Left cardiac atrium (tissue), 4 donors: ENCODE measurements at places on chromosomes 6 and 20. TPM values are rescaled to one million over a fixed set of nuclear protein-coding genes. Genes with fewer than 3 reads are reported as not detected.

DNA sequence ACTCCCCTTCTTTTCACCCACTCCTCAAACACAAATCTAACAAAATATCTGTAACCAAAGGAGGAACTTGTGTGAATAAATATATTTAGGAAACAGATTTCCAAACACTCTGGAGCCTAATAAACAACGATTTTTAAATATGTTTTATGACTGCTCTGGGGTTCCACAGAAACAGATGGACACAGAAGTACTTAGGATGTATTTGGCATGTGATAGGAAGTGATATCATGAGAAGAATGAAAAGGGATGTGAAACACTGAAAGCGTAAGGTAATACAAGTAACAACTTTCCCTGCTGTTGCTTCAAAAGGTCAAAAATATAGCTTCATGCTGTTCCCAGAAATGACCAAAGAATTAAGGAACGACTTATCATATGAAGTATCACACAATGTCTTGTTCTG is 26.1 kb upstream of the ENPP1 start:
- DNase-seq, result no peak

The ISM1 gene
- total RNA-seq, result 1.7 TPM

The HLA-DPA1 gene
- total RNA-seq, result 50.5 TPM

The C6orf15 gene
- total RNA-seq, result not detected

The ANGPT4 gene
- total RNA-seq, result not detected

- no peak for DNase-seq
Measured at GRCh38 chr6:21441386-21441785, 152.2 kb upstream of the SOX4 start.

DNA sequence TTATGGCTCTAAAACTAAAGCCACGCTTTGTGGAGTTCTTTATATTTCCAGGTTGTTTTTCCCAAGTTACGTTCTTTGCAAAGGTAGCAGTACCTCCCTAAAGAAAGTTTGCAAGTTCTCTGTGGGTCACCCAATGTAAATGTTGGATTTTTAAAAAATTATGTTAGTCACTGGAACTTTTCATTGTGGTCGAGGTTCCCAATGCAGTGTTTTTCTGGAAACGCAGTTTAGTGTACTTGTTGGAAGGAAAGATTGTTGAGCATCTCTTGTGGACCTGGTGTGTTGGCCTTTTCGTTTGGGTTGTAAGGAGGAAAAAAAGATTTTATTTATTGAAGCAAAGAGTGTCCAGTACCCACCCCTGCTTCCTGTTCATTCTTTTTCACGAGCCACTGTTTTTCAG is 1.4 kb downstream of the TOP1 start:
- no peak for DNase-seq

GRCh38 chr6:10205892-10206291 is 209.0 kb downstream of the TFAP2A start:
- DNase-seq, result no peak

GRCh38 chr6:50087231-50087954 is 37.7 kb upstream of the DEFB112 start:
- DNase-seq, result peak; percentile 14

GRCh38 chr6:149897015-149897697 is 757 bp downstream of the RAET1E start:
- DNase-seq, result peak; percentile 88

DNA sequence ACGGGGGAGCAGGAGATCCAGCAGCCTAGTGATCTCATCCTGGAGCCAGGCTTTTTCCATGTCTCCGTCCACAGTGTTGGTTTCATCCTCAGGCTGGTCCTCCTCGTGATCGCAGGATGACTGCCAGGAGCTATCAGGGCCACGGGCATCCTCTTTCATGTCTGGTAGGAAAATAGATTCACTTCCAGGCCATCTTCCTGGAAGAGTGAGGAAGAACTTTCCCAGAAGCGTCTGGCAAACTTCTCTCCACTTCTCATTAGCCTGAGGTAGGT is 15.3 kb upstream of the SLC9A8 start:
- peak; percentile 28 for DNase-seq

- no peak for DNase-seq
Measured at GRCh38 chr6:112478036-112478435, 130.9 kb downstream of the RFPL4B start.

The SDC4 gene
- total RNA-seq, result 152 TPM

- DNase-seq, result no peak
Measured at GRCh38 chr6:134676307-134677281, 273.3 kb downstream of the ALDH8A1 start.

DNA sequence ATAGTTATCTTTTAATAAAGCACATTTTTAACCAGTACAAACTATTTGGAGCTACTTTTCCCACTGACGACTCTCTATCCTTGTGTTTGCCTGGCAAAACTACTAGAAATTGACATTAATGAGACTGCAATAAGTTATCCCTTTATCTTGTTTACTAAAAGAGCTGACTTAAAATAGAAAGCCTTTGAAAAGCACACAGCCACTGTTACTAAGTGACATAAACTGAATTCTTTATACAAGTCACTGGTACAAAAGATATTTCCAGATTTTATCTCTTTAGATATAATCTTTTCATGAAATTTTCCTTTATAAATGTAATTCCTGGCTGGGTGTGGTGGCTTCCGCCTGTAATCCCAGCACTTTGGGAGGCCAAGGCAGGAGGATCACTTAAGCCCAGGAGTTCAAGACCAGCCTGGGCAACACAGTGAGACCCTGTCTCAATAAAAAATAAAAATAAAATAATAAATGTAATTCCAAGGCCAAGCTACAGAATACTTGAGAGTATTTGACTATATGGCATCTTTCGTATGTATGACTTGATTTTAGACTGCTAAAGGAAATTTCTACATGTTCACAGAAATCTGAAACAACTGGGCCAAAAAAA is 9.5 kb downstream of the MBOAT1 start:
- DNase-seq, result no peak

The OR2B2 gene
- total RNA-seq, result not detected

- DNase-seq, result no peak
Measured at GRCh38 chr20:56440346-56441007, 27.9 kb upstream of the RTF2 start.

DNA sequence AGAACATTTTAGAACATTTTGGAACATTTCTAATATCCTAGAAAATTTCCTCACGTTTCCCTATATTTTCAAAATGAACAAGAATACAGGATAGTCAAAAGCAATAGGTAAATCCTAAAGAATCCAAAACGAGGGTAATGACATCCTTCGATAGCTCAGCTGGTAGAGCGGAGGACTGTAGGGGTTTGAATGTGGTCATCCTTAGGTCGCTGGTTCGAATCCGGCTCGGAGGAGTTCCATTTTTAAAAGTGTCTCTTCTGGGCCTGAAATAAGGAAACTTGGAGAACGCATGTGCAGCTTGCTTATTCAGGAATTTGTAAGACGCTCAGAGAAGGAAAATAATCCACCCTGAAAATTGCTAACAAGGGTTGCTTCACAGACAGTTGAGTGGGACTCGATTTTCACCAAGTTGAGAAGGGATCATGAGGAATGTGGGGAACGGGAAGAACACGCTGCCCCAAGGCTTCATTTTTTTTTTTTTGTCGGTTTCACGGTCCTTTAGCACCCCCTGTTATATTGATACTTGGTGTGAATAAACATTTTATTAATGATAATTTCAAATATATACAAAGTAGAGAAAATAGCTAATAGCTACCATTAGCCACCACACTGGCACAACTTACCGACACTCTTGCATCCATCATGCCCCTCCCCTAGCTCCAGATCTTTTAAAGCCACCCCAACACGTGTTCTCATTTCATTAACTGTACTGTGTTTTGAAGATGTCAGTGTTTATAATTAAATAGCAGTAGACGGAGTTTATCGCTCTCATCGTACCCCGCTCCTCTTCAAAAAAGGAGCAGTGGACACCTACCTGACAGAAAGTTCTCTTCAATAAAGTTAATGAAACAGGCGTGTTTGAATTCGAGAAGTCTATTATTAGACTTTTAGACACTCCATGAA is 1.8 kb upstream of the ABT1 start:
- DNase-seq, result no peak

The CAPN11 gene
- 0.39 TPM for total RNA-seq

The MUC21 gene
- not detected for total RNA-seq

DNA sequence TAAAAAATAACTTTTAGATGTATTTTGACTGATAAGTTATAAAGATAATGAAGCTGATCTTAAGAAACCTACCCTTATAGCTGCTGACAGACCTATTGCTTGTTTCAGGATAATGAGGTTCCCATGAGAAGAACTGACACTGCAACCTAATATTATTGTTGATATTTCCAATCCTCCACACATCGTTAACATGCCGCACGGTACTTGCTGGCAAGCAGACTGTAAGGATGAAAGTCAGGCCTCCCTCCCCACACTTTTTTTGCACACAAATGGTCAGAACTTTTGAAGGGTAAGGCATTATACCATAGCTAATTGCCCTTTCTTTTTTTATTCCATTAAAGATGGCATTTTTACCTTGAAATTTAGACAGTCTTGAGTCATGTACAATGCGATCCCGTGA is 210.9 kb downstream of the UST start:
- no peak for DNase-seq

DNA sequence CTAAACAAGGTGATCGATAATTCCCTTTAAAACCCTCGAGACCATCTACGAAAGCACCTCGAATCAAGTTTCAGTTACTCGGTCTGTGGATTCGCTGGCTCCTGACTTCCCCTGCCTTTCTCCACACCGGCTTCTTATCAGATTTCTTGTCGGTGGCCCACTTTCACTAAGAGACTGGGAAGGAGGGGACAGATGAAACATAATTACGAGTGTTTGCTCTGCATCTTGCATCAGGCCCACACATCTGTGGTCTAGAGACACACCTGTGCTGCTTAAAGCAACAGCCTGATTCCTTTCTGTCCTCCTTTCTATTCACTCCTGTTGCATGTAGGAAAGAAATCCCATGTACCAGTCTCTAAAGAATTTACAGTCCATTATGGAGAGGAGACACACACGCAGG is 37.7 kb downstream of the INSM1 start:
- no peak for DNase-seq

GRCh38 chr20:39066471-39067242 is 104.5 kb downstream of the DHX35 start:
- no peak for DNase-seq

The ENPP5 gene
- 5.7 TPM for total RNA-seq

GRCh38 chr20:32829311-32830005 is 9.7 kb downstream of the MAPRE1 start:
- DNase-seq, result no peak

The ECT2L gene
- 2.8 TPM for total RNA-seq

DNA sequence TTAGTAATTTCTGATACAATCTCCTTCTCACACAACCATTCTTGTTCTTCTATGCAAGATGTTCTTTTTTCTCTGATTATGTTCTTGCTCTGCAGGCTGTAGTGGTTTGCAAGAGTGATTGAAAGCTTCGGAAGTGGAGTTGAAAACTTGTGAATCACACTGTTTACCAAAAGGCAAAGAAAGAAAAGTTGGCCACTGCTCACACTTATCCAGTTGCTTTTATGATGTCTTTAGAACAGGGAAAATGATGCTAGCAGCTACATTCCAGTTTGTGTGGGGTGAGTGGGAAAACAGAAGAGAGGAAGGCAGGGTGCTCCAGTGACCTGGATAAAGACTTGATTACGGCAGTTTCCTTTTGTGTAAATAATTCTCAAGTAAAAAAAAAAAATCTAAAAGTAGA is 583.3 kb downstream of the TENT5A start:
- no peak for DNase-seq

The DNAAF9 gene
- total RNA-seq, result 17.2 TPM

The SLC17A2 gene
- total RNA-seq, result not detected

GRCh38 chr6:47044397-47044796 is 2.3 kb upstream of the ADGRF1 start:
- DNase-seq, result no peak

The DEFB124 gene
- 0.44 TPM for total RNA-seq

The OVOL2 gene
- not detected for total RNA-seq

The DAAM2 gene
- 15.8 TPM for total RNA-seq

DNA sequence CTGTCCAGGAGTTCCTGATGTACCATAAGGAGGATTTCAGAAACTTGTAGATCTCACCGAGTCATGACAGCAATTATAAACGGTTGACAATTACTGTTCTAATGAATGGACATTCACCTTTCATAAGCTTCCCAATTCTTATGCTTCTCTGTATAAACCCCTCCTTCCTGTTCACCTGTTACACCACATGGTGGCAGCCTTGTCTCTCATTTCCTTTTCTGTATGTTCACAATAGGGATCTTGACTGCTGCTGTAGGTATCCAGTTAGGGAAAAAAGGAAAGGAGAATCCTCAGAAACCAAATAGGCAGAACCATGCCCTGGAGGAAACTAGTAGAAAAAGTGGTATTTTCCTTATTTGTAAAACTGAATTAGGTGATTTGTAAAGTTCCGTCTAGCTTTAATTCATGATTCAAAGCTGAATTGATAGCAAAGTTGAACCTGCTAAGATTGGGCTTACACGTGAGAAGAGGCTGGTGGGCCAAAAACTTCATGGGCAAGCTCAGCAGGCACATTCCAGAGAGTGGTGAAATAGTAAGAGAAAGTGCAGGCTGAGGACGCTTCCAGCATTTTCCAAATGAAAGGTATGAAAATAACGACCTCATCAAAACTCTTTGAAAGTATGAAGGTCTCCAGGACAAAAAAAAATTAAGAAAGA is 29.0 kb upstream of the TBPL1 start:
- peak; percentile 34 for DNase-seq

GRCh38 chr6:112061605-112062004 is 7.7 kb downstream of the CCN6 start:
- no peak for DNase-seq

GRCh38 chr6:160079686-160080043 is 42.0 kb upstream of the SLC22A1 start:
- DNase-seq, result no peak

GRCh38 chr20:2234598-2235191 is 61.1 kb upstream of the TGM3 start:
- DNase-seq, result no peak

The RALGAPB gene
- total RNA-seq, result 27.2 TPM

DNA sequence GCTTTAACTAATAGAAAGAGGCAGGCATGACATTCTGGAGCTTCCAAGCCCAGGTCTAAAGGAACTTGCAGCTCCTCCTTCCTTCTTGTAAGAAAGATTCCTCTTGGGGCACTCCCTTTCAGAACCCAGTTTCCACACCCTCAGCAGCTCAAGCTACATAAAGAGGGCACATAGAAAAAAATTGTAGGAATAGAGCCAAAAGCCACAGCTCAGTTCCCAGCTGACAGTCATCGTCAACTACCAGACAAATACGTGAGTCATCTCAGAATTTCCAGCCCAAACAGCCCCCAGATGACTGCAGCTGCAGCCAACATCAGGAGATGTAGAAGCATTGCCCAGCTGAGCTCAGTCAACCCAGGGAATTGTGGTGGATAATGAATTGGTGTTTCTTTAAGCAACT is 349.8 kb upstream of the ARID1B start:
- peak; percentile 55 for DNase-seq

The TNF gene
- total RNA-seq, result 0.92 TPM

The CD2AP gene
- total RNA-seq, result 12.5 TPM

DNA sequence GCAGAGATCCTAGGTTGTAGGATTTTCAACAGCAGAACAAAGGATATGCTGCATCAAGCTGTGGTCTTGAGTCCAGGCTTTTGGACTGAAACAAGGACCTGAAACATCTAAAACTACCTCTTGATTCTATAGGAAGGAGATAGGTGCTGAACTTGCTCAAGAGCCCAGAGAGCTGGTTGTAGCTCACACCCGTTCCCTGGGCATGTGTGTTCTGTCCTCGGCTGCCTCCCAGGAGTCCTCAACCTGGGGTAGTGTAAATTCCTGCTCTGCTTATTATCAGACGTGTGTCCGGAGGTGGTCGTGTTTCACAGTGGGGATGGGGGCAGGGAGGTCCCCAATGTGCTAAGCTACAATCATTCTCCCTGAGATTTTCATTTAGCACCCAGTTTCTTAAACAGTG is 4.8 kb downstream of the NOP56 start:
- DNase-seq, result no peak
